ENCODE measurements at places on chromosomes 5 and 9.

GRCh38 chr9:94948567-94949235 lies 222.2 kb downstream of the AOPEP start:
- no peak for DNase-seq

DNA sequence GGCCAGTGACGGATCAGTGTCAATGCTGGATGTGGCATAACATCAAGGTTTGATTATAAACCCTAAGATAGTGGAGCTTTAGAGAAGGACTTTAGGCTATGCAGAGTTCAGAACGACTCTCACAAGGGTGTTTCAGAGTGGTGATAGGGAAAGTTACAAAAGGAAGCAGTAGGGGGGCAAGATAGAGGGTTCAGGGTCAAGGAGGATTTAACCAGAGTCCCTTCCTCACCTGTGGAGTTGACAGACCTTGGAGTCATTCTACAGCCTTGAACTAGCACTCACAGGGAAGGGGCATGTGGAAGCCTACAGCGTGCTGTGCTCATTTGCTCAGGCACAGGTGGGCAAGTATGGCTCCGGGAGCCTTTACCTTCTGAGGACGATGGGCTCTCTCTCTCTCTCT lies 7.9 kb downstream of the DMRT1 start:
- no peak for DNase-seq

DNA sequence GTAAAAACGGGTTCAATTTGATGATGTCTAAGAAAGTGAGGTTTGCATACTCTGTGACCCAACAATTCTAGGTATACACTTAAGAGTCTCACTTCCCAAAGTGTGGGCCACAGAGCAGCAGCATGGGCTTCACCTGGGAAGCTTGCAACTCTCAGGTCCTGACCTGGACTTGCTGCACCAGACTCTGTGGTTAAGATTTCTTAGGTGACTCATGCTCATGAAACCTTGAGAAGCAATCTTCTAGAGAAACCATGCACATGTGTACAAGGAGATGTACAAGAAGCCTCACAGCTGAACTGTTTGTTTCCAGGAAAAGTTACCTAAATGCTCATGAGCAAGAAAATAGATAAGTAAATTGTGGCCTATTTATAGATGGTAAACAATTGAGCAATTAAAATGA lies 30.0 kb downstream of the DNAJC21 start:
- no peak for DNase-seq

DNA sequence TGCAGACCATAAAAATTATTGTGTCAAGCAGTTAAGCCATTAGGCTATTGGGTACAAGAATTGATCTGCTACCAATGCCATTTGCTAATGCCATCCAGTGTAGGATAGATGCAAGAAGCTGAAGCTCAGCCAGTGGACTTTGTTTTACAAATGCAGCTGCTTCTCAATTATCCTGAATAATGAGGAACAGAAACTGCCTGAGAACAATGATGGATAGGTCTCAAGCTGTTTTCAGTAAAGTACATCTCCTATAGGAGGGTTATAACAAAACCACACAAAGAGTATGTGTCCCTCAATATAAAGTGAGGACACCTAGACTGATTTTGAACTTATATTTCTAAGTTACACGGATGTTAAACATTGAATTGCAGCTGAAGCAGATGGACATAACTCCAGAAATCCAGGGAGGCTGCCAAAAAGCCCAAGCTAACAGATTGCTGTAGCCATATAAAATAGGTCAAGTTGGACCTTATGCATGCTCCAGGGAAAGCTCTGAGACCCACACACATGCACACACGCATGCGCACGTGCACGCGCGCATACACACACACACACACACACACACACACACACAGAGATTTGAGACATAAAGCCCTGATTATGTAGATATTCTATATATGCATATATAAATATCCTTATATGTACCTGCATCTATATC lies 482.7 kb upstream of the CD180 start:
- no peak for DNase-seq

- no peak for DNase-seq
Observed at GRCh38 chr5:53180991-53181390, 71.4 kb upstream of the MOCS2 start.

DNA sequence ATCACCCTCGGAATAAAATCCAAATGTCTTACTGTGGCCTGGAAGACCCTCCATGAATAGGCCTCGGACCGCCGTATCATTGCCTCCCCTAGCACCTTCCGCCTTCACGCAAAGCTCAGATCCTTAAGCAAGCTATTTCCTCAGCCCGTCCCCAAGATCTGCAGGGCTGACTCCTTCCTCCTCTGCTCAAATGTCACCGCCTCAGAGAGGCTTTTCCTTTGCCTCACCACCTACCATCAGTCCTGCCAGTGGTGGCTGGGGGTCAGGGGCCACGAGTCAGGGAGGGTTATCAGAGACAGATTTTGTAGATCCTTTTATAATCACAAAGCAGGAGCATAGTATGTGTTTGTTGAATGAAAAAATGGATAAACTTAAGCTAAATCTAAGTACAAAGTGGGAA lies 74.4 kb upstream of the KIF2A start:
- DNase-seq = no peak

DNA sequence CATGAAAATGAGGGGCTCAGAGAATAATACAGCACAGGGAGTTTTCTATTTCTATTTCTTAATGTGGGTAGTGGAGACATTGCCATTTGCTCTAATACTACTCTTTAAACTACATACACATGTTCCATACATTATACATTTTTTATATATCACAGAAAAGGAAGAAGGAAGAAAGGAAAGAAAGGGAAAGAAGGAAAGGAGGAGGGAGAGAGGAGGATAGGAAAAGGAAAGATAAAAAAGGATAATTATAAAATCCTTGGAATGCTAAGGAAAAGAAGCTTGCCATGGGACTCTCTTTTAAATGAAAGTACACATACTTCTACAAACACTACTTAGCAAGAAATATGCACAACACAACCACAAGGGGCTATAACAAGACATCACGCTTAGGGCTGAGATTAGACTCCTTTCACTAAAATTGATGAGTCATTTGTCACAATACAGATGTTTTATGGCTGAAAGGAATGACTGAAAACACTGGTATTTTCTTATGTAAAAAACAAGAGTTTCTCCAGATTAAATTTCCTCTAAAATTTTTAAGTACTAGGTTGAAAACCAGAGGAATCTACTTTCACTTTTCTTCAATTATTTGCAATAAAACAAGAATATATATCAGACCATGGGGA lies 219.8 kb downstream of the ARL15 start:
- DNase-seq = no peak

GRCh38 chr9:79896390-79896980 lies 324.7 kb downstream of the TLE4 start:
- no peak for DNase-seq

DNA sequence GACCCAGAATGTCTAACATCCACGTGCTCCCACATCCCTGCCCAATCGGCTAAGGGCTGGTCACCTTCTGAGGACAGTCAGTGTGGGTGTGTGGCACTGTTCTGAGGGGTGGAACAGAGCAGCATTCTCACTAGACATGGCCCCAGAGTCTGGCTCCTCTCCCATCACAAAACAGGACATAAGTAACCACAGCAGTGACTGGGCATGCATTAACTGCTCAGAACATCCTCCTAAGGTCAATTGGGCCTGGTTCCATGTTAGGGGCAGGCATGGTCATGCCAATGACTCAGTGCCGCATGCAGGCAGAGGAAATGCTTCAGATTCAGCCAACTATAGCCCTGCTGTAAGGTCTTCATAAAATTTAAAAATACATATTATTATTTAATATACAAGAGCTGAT lies 12.9 kb downstream of the MACROH2A1 start:
- DNase-seq = no peak

DNA sequence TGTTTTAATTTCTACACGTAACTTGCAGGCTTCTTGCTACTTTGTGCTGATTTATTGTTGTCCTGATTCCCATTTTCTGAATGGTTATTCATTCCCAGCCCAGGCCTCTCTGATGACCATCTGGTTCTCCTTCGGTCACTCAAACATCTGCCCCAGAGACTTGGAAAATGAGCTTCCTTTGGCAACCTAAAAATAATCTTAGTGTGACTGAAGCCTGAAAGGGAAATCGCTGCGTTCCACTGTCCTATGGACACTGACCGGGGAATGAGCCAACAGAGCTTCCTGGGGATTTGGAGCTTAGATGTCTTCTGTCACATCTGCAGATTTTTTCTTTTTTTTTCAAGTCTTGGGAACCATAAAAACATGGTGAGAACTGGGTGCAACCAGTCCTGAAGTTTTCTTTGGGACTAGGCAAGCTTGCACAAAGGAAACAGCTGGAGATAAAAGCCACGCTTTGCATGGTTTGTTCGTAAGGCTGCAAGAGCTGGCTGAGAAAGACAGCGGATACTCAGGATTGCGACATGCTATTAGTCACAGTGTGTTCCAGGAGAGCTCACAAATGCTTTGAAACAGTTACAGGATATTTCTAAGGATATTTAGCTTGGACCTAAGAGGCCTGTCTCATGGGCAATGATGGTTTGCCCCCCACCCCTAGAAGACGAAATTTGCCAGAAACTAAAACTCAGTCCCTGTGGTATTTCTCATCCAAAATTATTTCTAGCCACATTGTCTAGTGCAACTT lies 146.2 kb downstream of the GOLPH3 start:
- DNase-seq = no peak

DNA sequence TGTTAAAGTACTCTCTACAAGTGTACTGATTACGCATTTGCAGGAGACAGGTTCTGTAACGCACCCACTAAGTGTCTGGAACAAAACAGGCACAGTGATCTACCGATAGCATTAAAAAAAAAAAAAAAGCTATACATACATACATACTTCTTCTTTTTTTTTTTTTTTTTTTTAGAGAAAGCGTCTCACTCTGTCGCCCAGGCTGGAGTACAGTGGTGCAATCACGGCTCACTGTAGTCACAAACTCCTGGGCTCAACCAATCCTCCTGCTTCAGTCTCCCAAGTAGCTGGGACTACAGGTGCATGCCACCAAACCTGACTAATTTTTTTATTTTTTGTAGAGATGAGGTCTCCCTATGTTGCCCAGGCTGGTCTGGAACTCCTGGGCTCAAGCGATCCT lies 7.6 kb downstream of the KIF24 start:
- DNase-seq = no peak

DNA sequence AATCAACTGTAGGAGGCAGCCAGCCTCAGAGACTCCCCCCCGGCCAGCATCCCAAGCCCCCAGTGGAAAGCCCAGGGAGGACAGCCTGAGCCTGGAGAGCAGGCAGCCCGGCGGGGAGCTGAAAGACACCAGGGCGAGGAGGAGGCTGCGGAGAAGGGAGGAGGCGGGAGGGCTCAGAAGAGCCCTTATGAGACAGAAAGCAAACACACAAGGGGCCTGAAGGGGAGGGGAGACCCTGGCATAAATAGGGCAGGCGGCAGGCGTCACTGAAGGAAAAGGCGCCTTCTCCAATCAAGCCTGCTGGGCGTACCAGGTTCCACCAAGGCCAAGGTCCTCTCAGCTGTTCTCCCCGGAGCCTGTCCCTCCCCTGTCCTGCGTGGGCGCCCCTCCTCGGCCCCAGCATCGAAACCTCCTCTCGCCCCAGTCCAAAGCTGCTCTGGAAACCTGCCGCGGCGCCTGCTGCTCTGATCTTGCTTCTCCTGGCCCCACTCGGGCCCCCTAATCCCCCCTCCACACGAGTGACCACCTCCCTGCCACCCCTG lies 1.3 kb downstream of the SLC9A3 start:
- DNase-seq = no peak

GRCh38 chr9:136100700-136101614 lies 5.9 kb upstream of the NACC2 start:
- no peak for DNase-seq

GRCh38 chr5:169416583-169417196 lies 115.8 kb upstream of the SLIT3 start:
- DNase-seq = no peak

DNA sequence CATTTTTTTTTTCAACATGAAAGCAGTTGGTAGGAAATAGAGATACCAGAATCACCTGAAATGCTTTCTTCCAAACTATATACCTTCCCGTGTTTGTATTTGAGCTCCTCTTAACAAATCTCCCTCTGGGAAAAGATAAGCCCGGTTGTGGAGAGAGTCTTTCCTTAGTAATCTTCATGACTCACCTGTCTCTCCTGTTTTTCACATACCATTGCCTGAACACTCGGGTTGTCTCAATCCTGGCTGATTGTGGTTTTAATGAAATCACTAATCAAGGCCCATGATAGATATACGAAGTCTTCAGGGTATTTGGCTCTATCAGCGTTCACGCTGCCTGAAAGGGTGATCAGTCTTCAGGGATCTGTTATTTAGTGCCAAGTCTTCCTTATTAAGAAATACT lies 136.7 kb downstream of the MAN2A1 start:
- no peak for DNase-seq

- DNase-seq = peak; percentile 23
Observed at GRCh38 chr9:19946441-19947109, 157.7 kb upstream of the SLC24A2 start.

- no peak for DNase-seq
Observed at GRCh38 chr9:34253460-34253837, 74.6 kb downstream of the UBAP1 start.

DNA sequence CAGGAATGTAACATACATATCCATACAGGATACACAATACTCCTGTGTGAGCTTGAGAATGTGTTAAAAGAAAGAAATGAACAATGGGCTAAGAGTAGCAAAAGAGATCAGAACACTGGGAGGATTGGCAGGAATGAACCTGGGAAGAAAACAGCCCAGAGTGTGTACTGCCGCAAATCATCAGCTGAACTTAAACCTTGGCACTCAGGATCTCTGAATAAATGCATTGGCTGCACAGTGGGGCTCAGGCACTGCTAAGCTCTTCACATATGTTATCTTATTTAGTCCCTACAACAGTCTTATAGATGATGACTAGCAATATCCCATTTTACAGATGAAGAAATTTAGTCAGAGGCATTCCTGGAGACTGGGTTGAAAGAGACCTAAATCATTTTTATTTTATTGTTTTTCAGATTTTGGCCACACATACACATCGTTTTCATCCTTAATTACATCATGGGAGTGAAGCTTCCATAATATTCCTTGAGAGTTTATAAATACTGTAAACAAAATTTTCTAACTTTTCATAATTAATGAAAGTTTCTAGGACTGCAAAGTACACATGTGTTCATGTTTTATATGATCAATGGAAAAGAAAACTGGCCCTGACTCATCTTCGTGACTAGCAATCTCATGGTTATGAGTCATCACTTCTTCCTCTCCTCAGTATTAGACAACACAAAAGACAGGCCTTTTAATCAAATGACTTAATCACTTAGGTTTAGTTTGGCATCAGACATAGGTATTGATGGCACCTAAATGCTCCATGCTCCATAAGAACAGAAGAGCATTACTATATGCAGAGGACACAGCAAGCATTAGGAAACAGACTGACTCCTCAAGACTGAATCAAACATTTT lies 59.2 kb downstream of the CDH18 start:
- no peak for DNase-seq

DNA sequence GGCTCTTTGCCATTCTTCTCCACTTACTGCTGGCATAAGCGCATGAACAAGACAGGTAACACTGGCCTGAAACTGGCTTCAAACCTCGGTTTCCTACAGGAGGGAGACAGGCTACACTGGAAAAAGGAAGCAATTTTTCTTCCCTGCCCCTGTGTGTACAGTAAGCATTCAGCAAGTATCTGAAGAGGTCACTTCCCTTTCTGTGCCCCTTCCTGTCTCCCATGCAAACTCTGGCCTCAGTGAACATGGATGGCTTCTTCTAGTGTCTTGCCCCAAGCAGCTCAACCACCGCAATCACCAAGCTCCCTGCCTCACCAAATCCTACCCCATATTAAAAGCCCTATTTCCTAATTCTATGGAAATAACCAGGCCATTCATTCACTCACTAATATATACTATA lies 42.4 kb downstream of the SERINC5 start:
- DNase-seq = no peak
